ENCODE measurements at places on chromosomes 1 and 21.

DNA sequence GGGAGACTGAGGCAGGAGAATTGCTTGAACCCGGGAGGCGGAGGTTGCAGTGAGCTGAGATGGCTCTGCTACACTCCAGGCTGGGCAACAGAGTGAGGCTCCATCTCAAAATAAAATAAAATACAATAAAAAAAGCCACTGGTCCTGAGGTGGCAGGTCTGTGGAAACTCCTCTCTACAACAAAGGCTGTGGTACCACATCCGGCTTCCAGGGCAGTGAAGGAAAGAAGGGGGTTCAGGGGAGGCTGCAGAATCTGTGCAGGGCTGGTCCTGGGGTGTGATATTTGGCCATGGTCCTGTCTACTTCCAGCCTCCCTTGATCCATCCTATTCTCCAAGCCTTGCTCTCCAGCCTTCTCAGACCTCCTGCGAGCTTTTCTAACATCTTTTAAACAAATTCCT is 731 bp upstream of the ZNF683 start:
- DNase-seq = no peak

DNA sequence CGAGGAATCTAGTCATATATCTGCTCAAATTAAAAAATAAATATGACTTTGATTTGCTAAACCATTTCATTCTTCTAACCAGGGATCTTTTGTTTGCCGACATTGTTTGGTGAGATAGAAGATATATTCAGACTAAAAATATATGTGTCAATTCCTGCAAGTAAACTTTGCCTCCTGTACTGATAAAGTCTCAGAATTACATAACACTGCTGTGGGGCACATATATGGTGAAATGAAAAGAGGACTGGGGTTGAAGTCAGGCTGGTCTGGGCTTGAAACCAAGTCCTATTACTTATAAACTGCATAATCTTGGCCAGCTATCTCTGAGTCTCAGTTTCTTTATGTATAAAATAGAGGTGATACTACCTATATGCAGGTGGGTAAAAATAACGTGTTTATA is 9.8 kb downstream of the SCMH1 start:
- DNase-seq = no peak

GRCh38 chr1:53888681-53889080 is 916 bp downstream of the YIPF1 start:
- DNase-seq = no peak

- no peak for DNase-seq
Observed at GRCh38 chr1:175830500-175830899, 87.1 kb upstream of the TNR start.

DNA sequence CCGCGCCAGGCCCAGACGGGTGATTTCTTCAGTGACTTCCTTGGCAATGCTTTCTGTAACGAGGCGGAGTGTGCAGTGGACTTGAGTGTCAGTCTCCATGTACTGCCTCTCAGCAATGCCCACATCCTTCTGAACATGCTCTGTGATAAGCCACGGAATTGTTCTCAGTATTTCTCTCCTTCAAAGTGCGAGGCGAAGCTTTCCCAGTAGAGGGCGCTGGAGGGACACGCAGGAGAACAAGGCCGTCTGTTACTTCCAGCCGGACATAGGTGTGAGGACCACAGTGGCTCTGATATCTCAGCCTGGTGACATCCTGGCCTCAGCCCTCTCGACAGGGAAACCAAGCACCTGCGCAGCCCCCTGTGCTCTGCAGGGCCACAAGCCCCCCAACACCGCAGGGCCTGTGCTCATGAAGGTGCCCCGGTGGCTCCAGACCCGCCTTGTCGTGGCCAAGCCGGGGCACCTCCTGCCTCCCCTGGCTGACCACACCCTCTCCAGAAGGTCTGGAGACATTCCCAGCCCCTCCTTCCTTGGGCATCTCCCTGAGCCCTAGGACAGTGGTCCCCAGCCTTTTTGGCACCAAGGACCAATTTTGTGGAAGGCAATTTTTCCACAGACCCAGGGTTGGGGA is 46.1 kb upstream of the BACE2 start:
- DNase-seq = peak; percentile 83

- peak; percentile 95 for DNase-seq
Observed at GRCh38 chr1:205301205-205301821, 20.2 kb downstream of the NUAK2 start.

DNA sequence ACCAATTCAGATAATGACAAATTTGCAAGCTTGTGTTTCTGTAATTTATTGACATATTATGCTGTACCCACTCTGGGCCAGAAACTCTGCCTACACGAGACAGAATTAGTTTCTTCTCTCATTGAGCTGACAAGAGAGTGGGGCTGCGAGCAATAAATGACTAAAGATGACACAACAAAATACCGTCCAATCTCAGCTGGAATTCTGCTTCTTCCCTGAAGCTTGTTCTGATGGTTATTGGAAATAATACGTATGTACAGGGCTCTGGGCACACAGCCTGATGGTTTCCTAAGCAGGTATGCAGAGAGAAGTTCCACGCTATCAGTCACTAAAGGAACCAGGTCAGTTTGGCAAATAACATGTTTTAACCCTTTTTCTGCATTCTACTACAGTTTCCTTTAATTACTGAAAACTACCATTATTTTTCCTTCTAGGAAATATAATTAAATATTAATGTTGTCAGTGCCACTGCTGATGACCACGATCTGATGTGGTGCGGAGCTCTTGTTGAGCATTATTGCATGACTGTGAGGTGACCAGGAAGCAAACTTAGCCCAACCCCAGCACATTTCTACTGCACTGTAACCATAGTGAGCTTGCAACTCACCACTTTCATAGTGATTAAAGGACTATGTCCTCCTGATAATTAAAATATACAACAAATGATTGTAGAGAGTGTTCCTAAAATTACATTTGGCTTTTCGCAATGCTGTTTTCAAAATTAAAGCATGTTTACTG is 221.4 kb upstream of the L1TD1 start:
- DNase-seq = no peak

DNA sequence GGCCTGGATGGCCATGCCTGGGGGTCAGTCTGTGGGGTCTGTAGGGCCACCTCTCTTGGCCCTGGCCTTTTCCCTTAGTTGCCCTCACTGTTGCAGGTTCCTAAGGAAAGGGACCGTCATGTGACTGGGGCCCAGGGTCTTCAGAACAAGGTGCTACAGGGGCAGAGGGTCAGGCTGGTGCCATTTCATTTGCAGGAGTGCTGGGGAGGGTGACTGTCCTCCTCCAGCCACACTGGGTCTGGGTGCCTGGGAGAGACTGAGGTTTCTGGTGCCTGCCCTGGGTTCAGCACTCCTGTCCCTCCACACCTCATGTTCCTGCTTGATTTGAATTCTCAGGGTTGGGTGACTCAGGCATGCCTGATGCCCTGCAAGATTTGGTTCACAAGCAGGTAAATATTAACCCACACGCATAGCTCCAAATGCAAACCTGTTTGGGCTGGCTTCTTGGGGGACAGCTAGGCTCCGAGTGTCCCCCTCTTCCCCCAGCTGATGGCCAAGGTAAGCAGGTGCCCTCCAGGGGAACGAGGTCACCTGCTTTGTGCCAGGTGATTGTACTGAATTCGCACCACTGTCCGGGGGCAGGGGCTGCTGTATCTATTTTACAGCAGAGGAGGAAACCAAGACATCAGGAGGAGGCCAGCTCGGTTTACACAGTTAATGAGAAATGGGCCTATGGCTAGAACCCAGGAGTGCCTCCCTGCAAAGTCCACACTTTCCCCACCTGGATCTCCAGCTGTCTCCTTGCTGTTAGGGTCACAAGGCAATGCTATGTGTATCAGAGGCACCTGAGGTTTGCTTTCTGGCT is 20.3 kb downstream of the ARHGEF10L start:
- no peak for DNase-seq

GRCh38 chr1:177432897-177433296 is 262.1 kb downstream of the BRINP2 start:
- DNase-seq = no peak

DNA sequence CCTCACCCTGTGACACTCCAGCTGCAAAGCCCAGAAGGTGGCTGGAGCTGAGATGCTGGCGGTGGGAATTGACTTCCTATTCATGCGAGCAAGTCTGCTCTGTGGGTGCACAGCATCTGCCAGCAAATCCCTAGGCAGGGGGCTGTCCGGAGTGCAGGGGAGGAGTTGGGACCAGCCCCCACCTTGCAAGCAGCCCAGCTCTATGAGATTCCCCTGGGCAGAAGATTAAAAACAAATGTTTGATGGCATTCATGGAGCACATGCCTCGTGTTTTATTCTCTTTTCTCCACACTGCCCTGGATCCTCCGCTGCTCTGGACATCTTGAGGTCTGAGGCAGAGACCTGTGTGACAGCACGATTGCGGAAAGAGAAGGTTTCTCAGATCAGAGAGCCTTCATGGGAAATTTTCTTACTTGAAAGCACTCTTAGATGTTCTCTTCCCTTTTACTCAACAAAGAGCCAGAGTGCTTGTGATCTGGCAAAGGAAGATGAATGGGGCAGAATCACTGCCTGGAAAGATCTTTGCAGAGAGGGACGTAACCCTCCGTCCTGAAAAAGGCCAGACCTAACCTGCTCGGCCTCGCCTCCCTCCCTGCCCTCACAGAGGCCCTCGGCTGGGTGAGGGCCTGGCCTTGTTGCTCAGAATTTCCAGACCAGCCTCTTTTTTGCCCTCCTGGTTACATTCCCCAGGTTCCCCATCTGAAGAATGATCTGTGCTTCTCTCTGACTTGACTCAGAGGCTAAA is 597.1 kb downstream of the KIF26B start:
- DNase-seq = no peak

DNA sequence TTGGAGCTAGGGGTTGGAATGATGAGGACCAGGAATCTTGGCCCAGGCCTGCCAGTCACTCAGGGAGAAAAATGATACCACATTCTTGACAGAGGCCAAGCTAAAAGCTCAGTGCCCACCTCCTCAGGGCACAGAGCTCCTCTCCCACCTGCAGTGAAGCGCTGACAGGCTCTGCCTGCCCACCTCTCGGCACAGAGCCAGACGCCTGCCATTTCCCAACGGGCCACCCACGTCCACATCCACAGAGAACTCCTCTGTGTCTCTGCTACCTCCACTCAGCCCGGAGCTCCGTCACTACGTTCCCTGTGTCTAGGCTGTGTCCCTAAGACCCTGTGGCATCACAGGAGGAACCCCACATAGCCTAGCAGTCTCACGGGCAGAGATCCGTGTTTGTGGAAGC is 60.8 kb downstream of the MRPL37 start:
- DNase-seq = no peak

- DNase-seq = no peak
Observed at GRCh38 chr1:158417586-158417985, 8.5 kb downstream of the OR10K2 start.

- no peak for DNase-seq
Observed at GRCh38 chr21:46363698-46364097, 39.7 kb downstream of the PCNT start.

- no peak for DNase-seq
Observed at GRCh38 chr1:163201906-163202305, 810 bp downstream of the RGS5 start.

- no peak for DNase-seq
Observed at GRCh38 chr1:64137412-64137803, 66.0 kb upstream of the UBE2U start.

DNA sequence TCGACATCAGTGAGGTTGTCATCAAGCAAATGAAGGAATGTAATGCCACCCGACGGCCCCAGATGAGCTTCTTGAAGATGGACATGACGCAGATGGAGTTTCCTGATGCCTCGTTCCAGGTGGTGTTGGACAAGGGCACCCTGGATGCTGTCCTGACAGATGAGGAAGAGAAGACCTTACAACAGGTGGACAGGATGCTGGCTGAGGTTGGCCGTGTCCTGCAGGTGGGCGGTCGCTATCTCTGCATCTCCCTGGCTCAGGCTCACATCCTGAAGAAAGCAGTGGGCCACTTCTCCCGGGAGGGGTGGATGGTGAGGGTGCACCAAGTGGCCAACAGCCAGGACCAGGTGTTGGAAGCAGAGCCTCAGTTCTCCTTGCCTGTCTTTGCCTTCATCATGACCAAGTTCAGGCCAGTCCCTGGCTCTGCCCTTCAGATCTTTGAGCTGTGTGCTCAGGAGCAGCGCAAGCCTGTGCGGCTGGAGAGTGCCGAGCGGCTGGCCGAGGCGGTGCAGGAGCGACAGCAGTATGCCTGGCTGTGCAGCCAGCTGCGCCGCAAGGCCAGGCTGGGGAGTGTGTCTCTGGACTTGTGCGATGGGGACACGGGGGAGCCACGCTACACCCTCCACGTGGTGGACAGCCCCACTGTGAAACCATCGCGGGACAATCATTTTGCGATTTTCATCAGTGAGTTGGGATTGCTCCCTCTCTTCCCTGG is 2.5 kb downstream of the METTL13 start:
- DNase-seq = no peak

DNA sequence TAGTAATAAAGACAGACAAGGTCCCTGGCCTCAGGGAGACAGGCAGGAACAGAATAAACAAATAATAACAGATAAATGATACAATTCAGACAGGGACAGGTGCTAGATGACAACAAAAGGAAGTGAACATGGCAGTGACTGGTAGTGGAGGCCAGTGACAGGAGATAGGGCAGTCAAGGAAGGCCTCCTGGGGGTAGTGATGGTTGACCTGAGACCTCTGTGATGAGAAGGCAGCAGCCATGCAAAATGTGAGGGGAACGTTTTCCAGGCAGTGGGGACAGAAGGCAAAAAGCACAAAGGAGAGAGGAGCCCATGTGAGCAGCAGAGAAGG is 18.5 kb downstream of the OPTC start:
- DNase-seq = no peak

GRCh38 chr1:33441088-33441745 is 10.3 kb upstream of the PHC2 start:
- no peak for DNase-seq

DNA sequence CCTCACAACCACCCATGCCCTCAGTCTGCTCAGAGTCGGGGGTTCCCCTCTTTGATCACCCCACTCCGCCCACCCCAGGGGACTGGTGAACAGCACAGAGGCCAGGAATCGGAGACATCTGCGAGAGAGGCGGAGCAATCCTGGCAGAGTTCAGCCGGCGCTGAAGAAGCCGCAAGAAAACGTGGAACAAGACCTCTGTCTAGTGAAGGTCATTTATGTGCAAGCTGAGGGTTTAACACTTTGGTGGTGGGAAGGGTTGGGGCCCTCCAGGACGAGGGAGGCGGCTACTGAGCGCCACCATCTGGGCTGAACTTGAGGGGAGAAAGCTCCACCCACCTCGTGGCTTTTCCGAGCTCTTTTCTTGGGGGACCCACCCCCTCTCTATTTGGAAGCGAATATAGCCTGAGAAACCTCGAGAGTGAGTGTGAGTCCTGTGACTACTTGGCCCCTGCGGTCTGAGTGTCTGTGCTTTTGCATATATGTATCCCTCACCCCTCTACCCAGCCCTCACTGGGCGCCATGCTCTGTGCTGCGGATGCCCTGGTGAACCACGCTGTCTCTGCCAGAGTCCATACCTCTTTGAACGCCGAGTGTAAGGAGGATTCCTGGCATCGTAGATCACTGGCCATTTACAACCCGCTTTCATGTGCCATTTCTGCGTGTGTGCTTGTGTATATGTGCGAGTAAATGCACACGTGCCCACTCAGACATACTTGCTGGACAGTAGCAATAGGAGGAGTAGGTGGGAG is 1.2 kb upstream of the EPHA10 start:
- no peak for DNase-seq

GRCh38 chr1:65994223-65994622 is 201.5 kb downstream of the PDE4B start:
- no peak for DNase-seq
